ENCODE measurements at places on chromosomes 5 and 9. TPM values are rescaled to one million over a fixed set of nuclear protein-coding genes. Genes with fewer than 3 reads are reported as not detected.

DNA sequence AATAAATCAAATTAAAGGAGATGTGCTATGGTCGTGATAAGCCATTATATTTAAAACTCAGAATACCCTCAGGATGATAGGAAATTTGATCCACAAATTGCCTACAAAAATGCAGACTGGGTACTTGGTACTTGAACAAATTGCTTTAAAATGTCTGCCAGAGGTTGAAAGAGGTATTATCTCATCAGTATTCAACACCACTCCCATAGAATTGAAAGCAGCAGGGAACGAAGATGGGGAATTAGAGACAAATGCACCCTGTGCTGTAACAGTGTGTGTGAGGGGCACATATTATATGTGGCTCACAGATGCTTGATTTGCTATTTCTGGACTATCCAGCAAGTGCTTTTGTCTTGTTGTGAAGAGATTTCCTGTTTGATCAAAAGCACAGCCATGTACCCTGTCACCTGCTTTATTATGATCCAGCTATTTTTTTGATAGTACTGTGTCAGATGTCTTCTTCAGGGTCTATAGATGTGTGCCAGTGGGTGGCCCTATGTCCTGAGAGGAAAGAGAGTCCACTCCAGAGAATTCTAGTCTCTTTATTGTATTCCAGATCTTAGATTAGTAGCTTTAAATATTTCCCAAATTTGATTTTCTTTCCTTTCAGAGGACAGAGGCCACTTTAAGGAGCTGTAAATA, 120.1 kb downstream of the XRCC4 start:
- no peak for DNase-seq

DNA sequence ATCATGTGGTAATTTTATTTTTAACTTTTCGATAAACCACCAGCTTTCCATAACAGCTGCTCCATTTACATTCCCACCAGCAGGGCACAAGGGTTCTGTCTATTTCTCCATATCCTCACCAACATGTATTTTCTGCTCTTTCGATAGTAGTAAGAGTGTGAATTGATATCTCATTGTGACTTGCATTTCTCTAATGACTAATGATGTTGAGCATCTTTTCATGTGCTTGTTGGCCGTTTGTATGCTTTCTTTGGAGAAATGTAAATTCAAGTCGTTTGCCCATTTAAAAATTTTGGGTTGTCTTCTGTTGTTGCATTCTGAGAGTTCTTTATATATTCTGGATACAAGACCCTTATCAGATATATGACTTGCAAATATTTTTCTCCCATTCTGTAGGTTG, 45.9 kb downstream of the PSD2 start:
- no peak for DNase-seq

DNA sequence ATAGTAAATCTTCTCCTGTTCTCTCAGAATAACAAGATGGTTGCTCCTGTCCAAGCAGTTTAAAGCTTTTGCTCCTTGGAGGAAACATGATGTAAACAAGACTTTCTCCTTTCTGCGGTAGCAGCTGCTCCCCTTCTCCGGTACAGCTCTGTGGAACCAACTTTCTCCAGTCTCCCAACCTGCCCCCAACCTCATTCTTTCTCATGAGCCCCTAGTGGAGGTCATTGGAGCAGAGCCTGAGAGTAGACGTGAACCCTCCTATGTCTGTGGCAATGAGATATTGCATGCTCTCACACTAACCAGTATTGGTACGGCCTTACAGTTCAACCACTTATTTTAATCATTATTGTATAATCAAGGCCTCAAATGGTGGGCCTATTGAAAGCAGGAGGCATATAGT, 483.8 kb upstream of the CDH10 start:
- DNase-seq: no peak

DNA sequence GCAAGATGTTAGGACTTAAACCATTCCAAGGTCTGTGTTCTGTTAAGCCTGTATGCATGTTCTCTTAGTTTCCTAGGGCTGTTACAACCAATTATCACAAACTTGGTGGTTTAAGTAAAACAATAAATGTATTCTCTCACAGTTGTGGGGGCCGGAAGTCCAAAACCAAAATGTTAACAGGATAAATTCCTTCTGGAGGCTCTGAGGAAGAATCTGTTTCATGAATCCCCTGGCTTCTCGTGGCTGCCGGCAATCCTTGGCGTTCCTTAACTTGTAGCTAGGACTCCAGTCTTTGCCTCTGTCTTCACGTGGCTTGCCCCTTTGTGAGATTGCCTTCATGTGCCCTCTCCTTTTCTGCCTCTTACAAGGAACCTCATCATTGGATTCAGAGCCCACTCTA, 30.4 kb downstream of the FEM1C start:
- no peak for DNase-seq

DNA sequence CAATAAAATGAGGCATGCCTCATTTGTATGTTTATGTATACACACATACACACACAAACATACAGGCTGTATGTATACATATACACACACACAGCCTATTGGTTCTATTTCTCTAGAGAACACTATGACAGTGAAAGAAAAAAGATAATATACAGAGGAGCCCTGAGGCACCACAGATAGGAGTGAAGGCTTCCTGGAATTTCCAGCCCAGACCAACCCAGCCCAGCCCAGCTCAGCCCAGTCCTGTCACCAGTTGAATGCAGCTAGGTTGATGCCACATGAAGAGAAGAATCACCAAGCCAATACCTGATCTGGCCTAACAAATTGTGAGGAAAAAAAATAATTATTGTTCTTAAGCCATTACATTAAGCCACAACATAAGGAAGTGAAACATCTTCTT, 126.9 kb upstream of the PDE4D start:
- no peak for DNase-seq

DNA sequence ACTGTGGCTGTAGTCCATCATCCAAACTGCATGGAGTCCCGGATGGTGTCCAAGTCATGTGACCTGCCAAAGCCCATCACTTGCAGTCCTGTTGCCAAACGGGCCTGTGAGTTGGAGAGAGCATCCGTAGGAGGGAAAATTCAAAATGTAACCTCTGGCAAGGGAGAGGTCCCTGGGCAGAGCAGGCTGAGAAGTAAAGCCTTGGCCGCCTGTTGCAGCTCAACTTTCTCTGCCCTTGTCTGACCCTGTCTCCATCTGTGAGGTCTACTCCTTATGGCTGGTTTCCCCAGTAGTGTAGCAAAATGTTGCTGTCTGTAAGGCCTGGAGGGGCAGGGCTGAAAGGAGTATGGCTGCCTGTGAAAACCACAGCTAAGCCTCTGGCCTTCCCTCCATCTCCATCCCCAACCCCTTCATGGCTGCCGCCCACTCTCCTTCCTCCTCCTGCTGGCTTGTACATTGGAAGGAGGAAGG, 163.5 kb downstream of the SEMA6A start:
- DNase-seq: no peak

Gene PCDHGB4
- polyA plus RNA-seq: 5.9 TPM

DNA sequence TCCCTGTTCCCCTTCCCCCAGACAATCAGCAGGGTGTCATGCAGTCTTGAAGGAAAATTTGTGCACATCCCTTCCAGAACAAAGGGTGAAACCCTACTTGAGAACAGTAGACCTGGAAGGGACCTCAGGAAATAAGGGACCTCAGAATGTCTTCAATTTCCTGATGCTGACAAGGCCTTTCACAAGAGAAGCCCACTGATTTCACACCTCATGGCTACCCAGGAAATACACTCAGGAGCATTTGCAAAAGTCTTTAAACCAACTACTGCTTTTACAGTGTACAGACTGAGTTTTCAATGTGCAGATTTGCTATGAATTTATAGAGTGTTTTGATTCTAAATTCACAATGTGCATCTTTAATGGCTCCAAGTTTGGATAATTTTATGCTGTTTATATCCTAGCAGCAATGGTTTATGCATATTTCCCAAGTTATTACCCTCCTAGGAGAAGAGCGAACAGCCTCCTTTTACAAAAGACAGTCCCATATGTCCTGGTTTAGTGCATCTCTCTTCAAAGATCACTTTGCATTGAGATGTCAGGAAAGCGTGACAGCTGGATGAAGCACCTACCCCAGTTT, 74.8 kb downstream of the GALNT10 start:
- no peak for DNase-seq

DNA sequence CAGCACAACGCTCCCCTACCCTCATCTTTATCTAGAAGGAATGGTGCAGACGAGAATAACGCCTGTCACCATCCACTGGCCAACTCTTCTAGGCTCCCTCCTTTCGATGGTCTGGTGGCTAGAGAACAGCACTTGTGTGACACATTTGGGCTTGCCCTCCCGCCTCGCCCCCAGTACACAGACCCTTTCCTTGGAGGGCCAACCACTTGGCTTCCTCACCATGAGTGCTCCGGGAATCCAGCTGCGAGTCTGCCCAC, 1.4 kb downstream of the GNAQ start:
- DNase-seq: no peak

GRCh38 chr5:62371409-62371808, 32.3 kb downstream of the DIMT1 start:
- no peak for DNase-seq

GRCh38 chr5:56908942-56909293, 478 bp upstream of the SETD9 start:
- DNase-seq: no peak

- DNase-seq: no peak
Observed at GRCh38 chr5:122089096-122090013, 11.3 kb upstream of the LOX start.

DNA sequence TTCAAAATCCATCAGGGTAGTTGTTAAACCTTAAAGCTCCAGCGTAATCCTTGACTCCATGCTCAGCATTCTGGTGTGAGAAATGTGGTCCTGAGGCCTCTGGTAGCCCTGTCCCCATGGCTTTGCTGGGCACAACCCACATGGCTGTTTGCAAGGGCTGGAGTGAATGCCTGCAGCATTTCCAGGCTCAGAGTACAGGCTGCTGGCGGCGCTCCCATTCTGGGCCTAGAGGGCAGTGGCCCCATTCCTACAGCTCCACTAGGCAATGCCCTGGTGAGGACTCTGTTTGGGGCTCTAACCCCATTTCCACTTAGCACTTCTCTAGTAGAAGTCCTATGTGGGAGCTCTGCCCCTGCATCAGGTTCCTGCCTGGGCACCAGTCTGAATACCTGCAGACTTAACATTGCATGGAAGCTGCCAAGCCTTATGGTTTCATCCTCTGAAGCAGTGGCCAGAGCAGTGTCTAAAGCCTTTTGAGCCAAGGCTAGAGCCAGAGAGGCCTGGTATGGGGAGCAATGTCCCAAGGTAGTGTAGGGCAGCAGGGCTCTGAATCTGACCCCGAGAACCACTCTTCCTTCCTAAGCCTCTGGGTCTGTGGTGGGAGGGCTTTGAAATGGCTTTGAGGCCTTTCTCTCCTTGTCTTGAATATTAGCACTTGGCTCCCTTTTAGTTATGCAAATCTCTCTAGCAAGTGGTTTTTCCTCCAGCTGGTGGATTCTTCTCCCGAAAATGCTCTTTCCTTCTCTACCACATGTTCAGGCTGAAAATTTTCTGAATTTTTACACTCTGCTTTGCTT, 5.8 kb upstream of the ALDH1A1 start:
- DNase-seq: no peak

- no peak for DNase-seq
Observed at GRCh38 chr9:23412046-23412445, 414.0 kb downstream of the ELAVL2 start.

DNA sequence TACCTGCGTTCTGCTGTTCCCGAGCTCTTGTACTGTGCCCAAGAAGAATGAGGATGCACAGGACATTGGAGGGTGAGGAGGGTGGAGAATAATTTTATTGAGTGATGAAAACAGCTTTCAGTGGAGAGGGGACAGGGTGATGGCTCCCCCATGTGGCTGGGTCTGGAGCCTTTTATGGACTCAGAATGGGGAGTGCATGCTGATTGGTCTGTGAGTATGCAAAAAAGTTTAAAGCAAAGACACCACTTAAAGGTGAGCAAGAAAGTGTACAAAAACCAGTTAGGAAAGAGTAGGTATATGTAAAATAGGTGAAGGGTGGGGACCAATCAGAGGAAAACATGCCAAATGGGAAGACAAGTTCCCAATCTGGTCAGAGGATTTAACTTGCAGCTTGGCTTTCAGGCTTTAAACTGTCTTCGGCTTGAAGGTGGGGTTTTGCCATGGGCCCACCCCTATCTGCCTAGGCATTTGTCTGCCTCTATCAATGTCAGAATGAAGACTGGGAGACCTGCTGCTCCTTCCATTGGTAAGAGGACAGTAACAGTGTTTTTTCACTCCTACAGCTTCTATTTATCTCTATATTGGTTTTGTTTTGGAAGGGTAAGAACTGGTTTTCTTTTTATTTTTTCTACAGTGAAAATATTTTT, 118.0 kb upstream of the RAI14 start:
- no peak for DNase-seq

Gene NUTM2F
- polyA plus RNA-seq: not detected

GRCh38 chr5:39850291-39850690, 425.5 kb upstream of the DAB2 start:
- DNase-seq: no peak

- DNase-seq: no peak
Observed at GRCh38 chr9:118336250-118336942, 632.2 kb downstream of the TLR4 start.

- no peak for DNase-seq
Observed at GRCh38 chr9:16832101-16832500, 38.4 kb downstream of the BNC2 start.

Gene TMEM174
- polyA plus RNA-seq: 11.0 TPM

DNA sequence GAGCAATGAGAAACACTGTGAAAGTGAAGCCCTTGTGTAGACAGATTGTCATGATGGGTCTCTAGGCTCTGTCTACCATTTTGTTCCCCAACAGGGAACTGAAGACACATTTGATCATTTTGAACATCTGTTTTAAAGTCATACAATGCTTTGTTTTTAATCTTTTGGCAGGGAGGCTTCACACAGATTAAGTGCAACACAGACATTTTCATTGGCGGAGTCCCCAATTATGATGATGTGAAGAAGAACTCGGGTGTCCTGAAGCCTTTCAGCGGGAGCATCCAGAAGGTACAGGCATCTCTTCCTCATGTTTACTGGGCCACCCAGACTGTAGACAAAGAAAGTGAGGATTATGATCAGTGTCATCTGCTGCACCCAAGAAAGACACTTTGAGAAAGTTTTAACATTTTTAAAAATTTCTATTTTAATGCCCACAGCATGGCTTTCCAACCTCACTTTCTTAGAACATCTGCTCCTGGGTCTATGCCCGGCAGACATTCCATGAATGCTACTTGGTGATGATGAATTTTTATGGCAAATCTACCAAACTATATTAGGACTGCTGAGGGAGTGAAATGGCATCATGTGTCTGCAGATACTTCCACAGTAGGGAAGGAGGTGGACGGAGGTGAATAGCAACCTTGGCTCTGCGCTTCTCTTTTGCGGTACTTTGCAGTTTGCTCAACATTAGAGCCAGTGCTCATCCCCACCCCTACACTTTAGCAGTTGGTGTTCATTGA, 121.3 kb downstream of the LIFR start:
- no peak for DNase-seq

DNA sequence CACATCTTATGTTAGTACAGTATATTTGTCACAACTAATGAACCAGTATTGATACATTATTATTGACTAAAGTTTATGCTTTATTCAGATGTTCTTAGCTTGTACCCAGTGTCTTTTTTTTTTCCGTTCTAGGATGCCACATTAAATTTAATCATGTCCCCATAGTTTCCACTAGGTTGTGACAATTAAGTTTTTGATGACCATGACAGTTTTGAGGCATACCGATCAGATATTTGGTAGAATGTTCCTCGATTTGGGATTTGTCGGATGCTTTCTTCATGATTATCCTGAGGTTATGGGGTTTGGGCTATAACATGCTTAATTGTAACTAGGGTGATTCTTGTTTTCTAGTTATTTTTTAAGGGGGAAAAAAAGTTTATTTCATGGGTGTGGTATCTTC, 22.6 kb downstream of the PRRC2B start:
- DNase-seq: no peak

GRCh38 chr5:96528826-96529474, 95.9 kb upstream of the PCSK1 start:
- DNase-seq: no peak

GRCh38 chr5:11248966-11249365, 487.9 kb upstream of the DAP start:
- DNase-seq: no peak
